Fibroblast of the aortic adventitia (primary cell): ENCODE measurements at places on chromosomes 7 and 10. TPM values are rescaled to one million over a fixed set of nuclear protein-coding genes. Genes with fewer than 3 reads are reported as not detected.

TUBAL3 gene
- total RNA-seq: not detected in 2 replicates

SYT15 gene
- total RNA-seq: under 0.01 and 0.41 TPM in 2 replicates

SPDYE9 gene
- total RNA-seq: 0.08 TPM in 1 of 2 replicates, not detected in the other

PTPN20 gene
- total RNA-seq: 0.27 TPM in 1 of 2 replicates, not detected in the other

PRPS1L1 gene
- total RNA-seq: not detected in 2 replicates

ANXA8 gene
- 0.18 and 1.5 TPM in 2 replicates for total RNA-seq

RPEL1 gene
- under 0.01 and 0.82 TPM in 2 replicates for total RNA-seq

HECTD2 gene
- 10.9 and 17.8 TPM in 2 replicates for total RNA-seq

HKDC1 gene
- total RNA-seq: 0.09 and 0.16 TPM in 2 replicates

ZNF365 gene
- total RNA-seq: 0.41 and 7.2 TPM in 2 replicates

CASD1 gene
- total RNA-seq: 4.9 and 18.7 TPM in 2 replicates

C10orf105 gene
- under 0.01 TPM in 1 of 2 replicates, not detected in the other for total RNA-seq

PIK3CG gene
- 0.08 TPM in 1 of 2 replicates, not detected in the other for total RNA-seq

AMZ1 gene
- 0.25 and 0.36 TPM in 2 replicates for total RNA-seq

CPVL gene
- 0.54 and 3.2 TPM in 2 replicates for total RNA-seq

AGAP3 gene
- total RNA-seq: 50.2 and 74.6 TPM in 2 replicates

LRRC18 gene
- not detected in 2 replicates for total RNA-seq

GRCh38 chr7:31418928-31419327 lies 78.4 kb upstream of the NEUROD6 start:
- DNase-seq: no peak

- DNase-seq: no peak
Measured at GRCh38 chr7:45163692-45164052, 6.1 kb downstream of the RAMP3 start.

GRCh38 chr10:96275685-96276418 lies 4.5 kb upstream of the BLNK start:
- no peak for DNase-seq

DNA sequence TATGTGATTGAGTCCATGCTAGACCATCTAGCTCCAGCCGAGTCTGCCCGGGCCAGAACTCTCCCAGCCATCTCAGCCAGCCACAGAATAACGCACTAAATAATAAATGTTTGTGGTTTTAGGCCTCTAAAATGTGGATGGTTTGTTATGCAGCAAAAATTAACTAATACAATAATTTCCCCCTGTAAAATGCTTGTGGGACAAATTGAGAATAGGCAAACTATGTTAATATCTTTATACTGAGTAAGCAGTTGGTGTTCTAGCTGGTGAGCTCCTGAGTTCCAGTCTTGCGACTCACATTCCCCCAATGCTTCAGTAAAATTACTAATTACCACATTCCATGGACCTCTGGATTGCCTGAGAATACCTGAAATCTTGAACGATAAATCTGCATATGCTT lies 316.8 kb upstream of the NFE2L3 start:
- peak; percentile 33 for DNase-seq

DNA sequence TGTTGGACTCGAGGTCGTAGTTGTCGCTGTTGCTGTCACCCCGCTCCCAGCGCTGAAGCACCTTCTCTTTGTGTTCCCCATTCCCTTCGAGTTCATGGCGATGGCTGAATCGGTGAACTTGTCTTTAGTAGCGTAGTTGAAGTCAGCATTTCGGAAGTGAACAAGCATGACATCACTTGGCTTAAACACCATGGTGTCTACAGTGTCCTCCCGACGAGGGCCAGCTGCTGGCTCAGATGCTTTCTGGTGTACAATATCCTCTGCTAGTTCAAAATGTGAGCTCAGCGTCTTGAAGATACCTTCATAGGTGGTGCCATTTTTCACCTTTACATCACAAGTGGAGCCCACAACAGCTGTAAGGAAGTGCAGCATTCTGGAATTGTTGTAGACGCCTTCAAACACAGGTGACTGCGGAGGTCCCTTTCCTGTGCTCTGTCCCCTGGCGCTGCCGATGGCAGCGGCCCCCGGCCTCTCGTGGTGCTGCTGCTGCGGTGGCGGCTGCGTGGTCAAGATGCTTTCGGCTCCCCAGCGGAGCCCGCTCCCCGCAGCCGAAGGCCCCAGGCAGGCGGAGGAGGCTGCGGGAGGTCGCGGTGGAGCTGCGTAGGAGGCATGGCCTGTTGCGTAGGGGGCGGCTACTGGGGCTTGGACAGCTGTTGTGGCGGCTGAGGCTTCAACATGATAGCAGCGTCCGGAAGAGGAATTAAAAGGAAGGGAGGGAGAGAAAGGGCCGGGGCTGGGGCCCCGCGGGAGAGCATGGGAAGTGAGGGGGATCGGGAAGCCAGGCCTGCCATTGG lies 59.3 kb downstream of the ANKMY2 start:
- no peak for DNase-seq

GRCh38 chr7:64463636-64464375 lies 99.1 kb downstream of the ZNF680 start:
- DNase-seq: peak; percentile 43

DNA sequence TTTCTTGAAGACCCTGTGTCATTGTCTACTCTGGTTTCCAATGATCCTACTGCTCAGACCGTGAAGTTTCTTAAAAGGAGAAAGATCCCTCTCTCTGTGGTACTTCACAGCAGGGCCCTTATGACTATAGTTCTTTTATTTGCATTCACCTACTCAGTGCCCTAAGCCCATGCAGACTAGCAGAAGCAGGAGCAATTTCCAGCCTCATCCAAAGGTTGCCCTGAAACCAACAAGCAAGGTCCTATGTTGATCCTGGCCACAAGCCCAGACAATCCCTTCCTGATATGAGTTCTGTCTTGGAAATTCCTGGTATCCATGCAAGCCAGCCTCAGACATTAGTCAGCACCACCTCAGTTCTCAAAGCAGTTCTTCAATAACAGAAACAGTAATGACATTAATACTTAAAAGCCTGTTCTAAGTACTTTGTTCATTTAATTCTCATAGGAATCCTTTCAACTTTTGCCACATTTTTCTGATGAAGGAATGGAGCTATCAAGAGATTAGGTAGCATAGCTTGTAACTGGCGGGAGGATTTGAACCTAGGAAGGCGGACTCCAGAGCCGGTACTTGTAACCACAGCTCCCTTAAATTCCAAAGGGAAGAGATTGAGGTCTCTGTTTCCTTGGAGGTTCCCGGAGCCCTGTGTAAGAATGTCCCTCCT lies 58.1 kb upstream of the ST8SIA6 start:
- DNase-seq: peak; percentile 97

GRCh38 chr10:102413806-102414561 lies 4.6 kb downstream of the PSD start:
- no peak for DNase-seq

DNA sequence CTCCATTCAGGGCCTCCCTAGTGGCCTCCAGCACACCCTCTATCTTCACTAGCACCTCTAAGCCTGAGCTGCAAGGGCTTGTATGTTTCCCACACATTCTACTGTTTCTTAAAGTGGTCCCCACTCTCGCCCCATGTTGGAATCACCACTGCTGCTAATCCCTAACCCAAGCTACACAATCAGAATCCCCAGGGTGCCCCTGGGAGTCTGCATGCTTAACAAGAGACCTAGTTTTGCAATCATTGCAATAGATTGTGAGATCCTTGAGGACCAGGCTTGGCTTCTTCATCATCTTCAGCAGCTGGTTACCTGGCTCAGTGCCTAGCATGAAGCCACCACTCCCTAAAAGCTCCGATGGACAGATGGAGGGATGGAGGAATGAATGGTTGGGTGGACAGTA lies 113.9 kb downstream of the MYOF start:
- DNase-seq: peak; percentile 62

DNA sequence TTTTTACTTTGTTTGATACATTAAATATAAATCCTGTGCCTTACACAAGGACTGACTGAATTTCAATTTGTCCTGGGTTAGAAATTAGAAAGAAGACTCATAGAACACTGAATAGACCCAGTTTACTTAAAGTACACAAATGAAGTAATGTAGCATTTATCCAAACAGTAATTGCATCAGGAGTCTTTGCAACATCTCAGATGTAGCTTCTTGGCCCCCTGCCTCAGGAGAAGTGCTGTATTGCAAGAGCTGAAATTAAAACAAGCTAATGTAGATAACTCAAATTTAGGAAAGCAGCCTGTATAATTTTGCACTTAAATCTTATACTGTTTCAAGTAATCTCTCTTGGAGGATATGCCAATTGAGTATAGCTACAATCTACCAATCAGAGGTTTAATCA lies 54.3 kb upstream of the KCND2 start:
- DNase-seq: peak; percentile 68

- no peak for DNase-seq
Measured at GRCh38 chr10:79028451-79029010, 40.2 kb upstream of the ZMIZ1 start.

- DNase-seq: no peak
Measured at GRCh38 chr7:148854983-148855382, 29.1 kb downstream of the EZH2 start.

DNA sequence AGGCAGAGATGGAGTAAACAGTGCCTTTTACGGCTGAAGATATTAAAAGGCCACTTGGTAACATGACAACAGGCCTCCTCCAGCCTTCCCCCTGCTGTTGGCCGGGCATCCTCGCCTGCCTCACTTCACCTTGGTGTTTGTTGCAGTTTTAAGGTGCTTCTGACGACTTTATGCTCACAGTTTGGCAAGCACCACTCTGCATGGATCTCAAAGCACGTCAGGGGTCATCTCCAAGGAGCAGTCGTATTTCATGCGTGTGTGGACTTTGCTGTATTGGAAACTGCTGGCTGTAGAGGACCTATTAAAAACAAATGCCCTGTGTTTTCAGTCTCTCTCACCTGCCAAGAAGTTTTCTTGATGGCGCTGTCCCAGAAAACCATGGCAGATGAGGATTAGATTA lies 483.1 kb downstream of the RPS24 start:
- DNase-seq: no peak

DNA sequence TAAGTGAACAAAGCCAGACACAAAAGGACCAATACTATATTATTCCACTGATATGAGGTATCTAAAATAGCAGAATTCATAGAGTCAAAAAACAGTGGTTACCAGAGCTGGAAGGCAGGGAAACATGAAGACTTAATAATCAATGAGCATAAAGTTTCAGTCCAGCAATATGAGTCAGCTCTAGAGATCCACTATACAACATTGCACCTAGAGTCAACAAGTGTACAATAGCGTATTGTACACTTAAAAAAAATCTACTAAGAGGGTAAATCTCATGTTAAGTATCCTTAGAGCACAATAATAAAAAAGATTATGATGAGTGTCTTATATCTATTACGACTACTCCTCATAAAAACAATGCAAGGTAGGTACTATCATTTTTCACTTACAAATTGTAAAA lies 36.1 kb downstream of the C10orf90 start:
- no peak for DNase-seq

- no peak for DNase-seq
Measured at GRCh38 chr7:116741625-116742316, 69.8 kb downstream of the MET start.

DNA sequence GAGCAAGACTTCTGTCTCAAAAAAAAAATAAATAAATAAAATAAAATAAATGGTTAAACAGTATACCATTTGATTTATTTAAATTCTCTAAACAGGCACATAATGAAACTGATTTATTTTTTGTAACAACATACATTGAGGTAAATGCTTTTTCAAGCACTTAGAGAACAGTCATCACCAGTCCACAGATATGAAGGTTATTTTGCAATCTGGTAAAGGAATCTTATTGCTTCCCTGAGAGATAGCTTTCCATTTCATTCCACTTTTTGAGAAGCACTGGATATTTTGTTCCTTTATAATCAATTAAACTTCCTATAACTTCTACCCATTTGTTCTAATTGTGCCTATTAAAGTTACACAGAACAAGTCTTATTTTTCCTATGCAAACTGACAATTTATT lies 5.2 kb downstream of the CEP55 start:
- peak; percentile 47 for DNase-seq

DNA sequence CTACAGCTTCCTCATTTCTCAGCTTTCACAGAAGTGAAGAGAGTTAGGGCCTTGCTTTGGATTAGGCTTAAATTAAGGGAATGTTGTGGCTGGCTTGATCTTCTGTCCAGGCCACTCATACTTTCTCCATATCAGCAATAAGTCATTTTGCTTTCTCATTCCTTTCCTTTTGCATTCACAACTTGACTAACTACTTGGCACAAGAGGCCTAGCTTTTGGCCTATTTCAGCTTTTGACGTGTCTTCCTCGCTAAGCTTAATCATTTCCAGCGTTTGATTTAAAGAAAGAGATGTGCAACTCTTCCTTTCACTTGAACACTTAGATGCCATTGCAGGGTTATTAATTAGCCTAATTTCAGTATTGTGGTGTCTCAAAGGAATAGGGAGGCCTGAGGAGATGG lies 712.0 kb downstream of the INHBA start:
- peak; percentile 97 for DNase-seq

GRCh38 chr10:89171996-89172395 lies 35.1 kb downstream of the CH25H start:
- DNase-seq: peak; percentile 16

DNA sequence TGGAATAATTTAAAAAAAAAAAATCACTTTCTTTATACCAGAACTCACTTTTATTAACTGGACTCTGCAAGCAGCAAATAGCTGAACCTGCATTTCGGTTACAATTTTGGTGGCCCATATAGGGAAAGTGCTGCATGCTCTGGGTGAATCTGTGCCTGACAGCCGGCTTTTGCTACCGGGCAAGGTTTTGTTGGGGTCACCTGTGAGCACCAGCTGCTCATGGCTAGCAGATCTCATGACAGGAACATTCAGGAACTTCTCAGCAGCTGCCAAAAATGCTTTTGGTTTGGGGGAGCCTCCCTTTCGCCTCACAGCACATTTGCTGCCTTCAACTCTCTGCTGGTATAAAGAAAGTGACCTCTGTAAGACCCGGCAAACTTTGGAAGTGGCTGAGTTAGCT lies 13.2 kb upstream of the CREB3L2 start:
- no peak for DNase-seq

GRCh38 chr10:76155961-76156360 lies 724.5 kb downstream of the LRMDA start:
- no peak for DNase-seq

DNA sequence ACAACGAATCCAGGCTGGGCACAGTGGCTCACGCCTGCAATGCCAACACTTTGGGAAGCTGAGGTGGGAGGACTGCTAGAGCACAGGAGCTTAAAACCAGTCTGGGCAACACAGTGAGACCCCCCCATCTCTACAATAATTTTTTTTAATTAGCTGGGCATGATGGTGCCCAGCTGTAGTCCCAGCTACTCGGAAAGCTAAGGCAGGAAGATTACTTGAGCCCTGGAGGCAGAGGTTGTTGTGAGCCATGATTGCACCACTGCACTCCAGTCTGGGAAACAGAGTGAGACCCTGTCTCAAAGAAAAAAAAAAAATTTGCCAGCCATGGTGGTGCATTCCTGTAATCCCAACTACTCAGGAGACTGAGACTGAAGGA lies 396.3 kb downstream of the KCNMA1 start:
- DNase-seq: no peak

GRCh38 chr7:101542527-101543241 lies 86.4 kb downstream of the MYL10 start:
- peak; percentile 52 for DNase-seq

- no peak for DNase-seq
Measured at GRCh38 chr10:28928484-28928883, 251.2 kb downstream of the BAMBI start.

GRCh38 chr7:103474956-103475355 lies 28.9 kb upstream of the SLC26A5 start:
- no peak for DNase-seq
